T-helper 9 cell (primary cell): ENCODE measurements at places on chromosomes 3 and 15.

GRCh38 chr3:26721047-26721446 is 98.5 kb downstream of the LRRC3B start:
- no peak for DNase-seq

GRCh38 chr3:122927726-122928125 is 99.8 kb downstream of the SEMA5B start:
- no peak for DNase-seq

DNA sequence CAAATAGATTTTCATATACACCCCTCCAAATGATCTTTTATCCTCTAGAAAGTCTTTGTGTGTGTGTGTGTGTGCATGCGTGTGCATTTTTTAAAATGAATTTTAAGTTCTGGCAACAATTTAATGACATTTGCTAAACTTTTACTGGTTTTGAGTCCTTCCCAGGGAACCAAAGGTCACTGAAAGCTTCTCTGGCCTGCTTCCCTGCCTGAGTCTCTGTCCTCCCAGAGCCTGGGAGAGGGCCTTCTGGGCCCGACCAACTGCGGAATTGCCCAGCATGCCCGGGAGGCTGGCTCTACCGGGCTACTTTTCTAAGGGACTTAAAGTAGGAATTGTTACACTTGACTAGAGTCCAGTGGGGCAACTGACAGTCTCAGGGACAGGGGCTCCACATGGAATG is 7.4 kb upstream of the RBPMS2 start:
- DNase-seq, result no peak

GRCh38 chr3:140205598-140205997 is 270.6 kb downstream of the CLSTN2 start:
- DNase-seq, result no peak

- no peak for DNase-seq
Observed at GRCh38 chr3:177563243-177563780, 366.0 kb upstream of the TBL1XR1 start.

DNA sequence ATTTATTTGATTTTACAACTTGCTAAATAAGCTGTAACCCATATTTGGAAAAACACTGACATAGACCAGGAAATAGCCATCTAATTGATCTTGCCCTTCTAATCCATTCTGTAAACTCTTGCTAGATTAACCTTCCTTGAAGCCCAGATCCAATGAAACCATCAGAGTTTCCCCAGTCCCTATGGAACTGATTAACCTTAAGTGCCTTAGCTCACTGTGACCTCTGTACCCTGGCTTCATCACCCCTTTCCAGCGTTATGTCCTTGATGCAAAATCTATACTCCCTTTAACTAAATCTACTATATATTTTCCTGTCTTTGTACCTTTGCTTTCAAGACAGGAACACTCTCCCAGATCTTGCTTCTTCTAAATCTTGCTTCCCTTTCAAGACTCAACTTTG is 42.9 kb upstream of the CADPS start:
- DNase-seq, result no peak

DNA sequence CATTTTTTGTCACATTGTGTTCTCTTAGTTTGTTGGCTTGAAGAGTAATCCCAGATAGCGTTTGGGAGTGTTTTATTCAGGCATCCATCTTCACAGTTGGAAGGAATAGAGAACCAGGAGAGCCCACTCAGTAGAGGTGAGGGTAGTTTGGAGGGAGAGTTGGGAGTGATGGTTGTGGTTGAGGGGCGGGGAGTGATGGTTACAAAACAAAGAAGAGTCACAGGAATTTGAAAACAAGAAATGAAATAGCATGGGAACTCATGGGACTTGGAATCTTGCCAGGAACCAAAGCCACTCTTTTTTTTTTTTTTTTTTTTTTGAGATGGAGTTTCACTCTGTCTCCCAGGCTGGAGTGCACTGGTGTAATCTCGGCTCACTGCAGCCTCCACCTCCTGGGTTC is 36.3 kb downstream of the DUT start:
- DNase-seq, result no peak

- no peak for DNase-seq
Observed at GRCh38 chr15:85094685-85095084, 113.0 kb downstream of the PDE8A start.

DNA sequence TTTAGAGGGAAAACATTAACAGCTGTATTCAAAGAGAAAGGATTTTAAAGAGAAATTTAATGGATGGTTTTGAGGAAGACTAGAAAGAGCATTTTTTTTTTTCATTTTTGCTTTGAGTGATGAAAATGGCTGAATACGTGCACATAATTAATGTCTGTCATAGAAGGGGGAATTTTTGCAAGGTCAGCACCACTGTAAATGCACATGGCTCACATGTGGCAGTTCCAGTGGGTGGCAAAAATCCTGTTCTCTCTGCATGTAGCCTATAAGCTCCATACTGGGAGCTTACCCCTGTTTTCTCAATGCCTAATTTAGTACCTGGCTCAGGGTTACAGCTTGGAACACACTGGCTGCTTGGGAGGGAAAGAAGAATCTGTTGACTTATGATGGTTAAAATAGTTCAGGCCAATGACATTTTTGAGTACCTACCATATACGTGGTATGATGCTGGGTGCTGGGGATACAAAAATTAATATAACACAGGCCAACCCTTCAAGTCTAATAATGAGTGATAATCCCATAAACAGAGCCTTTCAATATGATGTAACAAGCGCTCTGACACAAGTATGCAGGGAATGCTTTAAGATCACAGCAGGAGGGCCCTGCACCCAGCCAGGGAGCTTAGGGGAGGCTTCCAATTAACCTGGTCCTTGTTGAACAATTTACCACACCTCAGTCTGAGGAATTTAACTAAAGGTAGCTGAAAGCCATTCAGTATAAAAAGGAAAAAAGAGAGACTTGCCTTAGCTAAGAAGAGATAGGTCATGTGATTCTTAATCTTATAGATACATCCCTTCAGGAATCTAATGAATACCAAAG is 33.0 kb downstream of the HSPBAP1 start:
- DNase-seq, result no peak

- no peak for DNase-seq
Observed at GRCh38 chr3:186442162-186442561, 80.1 kb upstream of the DGKG start.

DNA sequence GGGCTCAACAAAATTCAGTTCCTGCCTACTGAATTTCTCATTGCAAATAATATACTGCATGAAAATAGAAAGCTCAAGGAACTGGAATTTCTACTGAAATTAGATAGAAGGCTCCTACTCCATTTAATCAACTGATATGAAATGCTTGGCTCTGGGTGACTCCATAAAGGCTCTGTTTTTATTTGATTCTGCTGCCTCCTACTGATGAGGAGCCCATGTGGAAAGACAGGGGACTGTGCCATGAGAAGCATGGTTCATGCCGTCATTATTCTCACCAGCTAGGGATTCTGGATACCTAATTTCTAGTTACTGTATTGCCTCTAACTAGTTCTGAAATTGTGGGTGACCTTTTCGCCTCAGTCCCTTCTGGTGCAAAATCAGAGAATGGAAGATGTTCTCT is 366.2 kb upstream of the DPH6 start:
- no peak for DNase-seq

DNA sequence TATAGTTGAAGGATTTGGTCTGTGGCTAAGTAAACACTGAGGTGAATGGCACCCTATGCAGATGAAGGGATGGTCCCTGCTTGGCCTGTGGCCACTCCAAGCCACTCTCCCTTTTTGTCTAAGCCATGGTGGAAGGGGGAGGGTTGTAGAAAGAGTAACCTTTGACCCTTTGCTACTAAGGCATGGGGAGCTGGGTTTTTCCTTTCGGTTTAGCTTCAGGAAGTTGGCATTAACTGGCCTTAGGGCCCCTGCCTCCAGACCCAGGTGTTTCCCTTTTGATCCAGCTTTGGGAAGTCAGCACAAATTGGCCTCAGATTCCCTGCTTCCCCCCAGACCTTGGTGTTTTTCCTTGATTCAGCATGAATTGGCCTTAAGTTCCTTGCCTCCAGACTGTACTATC is 49.5 kb downstream of the EFCAB12 start:
- no peak for DNase-seq

- DNase-seq, result no peak
Observed at GRCh38 chr3:183824761-183825455, 469 bp downstream of the MAP6D1 start.

- no peak for DNase-seq
Observed at GRCh38 chr3:179526989-179527391, 35.7 kb upstream of the ACTL6A start.

- no peak for DNase-seq
Observed at GRCh38 chr15:37995461-37996347, 61.3 kb downstream of the TMCO5A start.

- no peak for DNase-seq
Observed at GRCh38 chr3:187212705-187213104, 15.4 kb downstream of the RTP1 start.

DNA sequence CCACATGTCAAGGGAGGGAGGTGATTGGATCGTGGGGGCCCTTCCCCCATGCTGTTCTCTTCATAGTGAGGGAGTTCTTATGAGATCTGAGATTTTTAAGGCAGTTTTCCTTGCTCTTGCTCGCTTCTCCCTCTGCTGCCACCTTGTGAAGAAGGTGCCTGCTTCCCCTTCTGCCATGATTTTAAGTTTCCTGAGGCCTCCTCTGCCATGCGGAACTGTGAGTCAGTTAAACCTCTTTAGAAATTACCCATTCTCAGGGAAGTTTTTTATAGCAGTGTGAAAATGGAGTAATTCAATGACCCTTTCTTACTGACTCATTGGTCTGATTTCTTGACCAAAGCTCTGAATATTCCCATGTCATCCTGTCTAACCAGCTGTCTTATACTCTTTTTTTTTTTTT is 484.4 kb upstream of the TPRG1 start:
- no peak for DNase-seq

GRCh38 chr15:49060710-49061495 is 14.7 kb upstream of the SECISBP2L start:
- DNase-seq, result no peak

DNA sequence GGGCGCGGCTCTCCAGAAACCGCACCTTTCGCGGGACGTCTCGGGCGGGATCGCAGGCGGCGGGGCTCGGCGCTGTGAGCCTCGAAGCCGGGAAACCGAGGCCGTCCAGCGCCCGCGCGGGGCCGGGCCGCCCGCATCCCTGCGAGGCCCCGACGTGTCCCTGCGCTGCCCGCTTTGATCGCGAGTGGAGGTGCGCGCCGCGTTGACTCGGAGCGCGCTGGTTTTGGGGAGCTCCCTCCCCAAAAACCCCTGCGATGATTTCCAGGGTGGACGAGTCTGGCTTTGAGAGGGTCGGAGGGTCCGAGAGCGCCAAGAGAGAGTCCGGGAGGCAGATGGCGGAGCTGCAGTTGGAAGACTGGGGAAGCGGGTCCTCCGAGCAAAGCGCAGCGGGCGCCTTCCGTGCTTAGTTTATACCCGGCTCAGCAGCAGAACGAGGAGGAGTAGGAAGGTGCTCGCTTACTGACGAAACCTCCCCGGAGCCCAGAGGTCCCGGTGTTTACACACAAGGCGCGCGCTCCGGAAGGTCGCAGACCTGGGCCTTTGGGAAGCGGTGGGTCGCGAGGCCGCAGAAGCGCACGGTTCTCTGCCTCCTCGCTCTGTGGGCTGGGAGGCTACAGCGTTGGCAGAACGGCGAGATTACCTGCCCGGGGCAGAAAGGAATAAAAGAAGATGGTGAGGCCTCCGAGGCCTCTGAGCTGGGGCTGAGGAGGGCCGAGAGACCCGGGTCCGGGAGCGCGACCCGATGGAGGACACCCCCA is 687 bp downstream of the ALDH1A3 start:
- DNase-seq, result no peak

- no peak for DNase-seq
Observed at GRCh38 chr15:88509964-88510363, 36.5 kb downstream of the DET1 start.

DNA sequence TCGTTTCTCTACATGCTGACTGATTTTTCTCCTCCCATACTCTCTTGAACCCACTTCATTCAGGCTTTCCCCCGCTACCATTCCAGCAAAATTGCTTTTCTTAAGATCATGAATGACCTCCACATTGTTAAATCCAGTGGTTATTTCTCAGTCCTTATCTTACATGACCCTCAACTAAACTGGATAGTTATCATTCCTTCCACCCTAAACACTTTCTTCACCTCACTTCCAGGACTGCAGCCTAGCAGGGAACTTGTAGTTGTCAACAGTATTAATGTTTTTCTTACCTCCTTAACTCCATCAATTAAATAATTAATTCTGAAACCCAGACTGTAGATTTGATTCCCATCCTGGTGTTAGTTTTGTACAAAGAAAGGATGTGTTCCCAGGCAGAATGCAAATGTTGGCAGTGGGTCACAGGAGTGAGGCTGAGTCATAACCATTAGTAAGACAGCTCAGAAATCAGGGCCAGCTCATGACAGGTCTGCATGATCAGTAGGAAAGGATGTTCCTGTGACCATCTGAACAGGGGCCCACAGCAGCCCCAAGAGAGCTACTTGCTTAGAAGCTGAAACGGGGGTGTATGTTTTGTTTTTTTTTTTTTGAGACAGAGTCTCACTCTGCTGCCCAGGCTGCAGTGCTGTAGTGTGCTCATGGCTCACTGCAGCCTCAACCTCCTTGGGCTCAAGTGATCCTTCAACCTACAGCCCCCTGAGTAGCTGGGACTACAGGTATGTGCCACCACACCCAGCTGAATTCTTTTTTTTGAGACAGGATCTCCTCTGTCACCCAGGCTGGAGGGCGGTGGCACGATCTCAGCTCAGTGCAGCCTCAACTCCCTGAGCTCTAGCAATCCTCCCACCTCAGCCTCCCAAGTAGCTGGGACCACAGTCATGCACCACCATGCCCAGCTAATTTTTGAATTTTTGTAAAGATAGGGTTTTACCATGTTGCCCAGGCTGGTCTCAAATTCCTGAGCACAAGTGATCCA is 9.1 kb downstream of the BCL2L10 start:
- DNase-seq, result no peak

- no peak for DNase-seq
Observed at GRCh38 chr3:170056710-170057454, 19.1 kb downstream of the GPR160 start.
